ENCODE measurements at places on chromosomes 11 and 22.
A peak's percentile ranks its signal among the peaks of the same experiment; 100 is the strongest.

- DNase-seq = peak; percentile 36
These were observed 537.4 kb upstream of the B3GAT1 start for GRCh38 chr11:134949121-134950090.

DNA sequence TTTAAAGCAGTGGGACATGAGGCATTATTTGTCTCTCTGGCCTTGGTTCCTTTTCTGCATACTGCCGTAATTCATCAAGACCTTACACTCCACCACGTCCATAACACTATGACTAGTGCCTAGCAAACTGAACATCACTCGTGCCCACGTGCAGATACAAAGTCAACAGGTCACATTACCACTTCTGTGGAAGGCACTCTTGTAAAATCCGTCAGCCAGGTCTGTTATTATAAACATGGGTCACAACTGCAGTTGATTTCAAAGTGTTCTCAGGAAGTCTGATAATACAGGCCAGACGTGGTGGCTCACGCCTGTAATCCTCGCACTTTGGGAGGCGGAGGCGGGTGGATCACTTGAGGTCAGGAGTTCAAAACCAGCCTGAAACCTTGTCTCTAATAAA, 14.1 kb downstream of the VSIG10L2 start:
- DNase-seq = no peak

DNA sequence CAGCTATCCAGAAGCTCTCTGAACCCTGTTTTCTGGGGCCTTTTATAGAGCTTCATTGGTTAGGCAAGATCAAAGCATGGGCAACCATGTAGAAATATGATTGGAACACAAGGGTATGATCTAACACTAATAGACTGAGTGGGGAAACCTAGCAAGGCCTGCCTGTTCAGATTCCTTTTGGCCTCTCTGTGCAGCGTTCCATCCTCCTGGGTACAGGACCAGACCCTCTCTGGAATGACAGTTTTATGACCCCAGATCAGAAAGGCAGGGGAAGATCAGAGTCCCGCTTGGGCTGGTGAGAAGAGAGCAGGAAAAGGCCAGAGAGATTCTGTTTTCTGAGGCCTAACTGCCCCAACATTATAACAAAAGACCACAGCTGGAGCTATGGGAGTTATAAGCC, 36.7 kb upstream of the VWA5A start:
- no peak for DNase-seq

DNA sequence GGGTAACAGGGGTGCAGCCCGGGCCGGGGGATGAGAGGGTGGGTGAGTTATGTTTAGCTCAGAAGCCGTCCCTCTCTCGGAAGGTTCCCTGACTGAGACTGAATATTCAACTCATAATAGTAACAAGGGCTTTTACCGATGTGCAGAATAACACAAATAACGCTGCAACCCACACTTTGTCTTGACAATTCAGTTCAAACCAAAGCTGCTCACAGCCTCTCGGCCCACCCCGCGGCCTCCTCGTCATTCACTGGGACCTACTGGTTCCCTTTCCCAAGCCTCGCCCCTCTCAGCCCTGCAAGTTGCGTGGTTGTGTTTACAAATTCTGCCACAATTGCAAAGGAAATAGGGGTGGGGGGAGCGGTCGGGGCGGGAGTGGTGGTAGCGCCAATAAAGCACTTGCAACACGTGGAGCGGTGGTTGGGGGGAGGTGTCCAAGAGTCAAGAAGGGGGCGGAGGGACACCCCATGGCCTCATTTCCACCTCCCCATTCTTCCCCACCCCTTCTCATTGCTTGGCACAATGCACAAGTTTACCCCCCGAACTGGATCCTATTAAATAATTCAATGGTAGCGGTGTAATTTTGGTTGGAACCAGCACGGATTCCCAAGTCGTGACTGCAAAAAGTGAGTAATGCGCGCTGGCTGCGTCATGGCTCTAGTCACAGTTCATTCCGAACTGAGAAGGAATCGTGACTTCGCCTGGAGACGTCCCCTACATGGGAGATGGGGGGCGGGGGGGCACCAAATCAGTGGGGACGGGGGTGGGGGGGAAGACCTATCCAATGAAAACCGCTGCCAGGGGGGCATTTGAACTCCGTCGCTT, 102.0 kb upstream of the HSD17B12 start:
- DNase-seq = peak; percentile 39

GRCh38 chr22:47944941-47945340, 1182.5 kb downstream of the TBC1D22A start:
- DNase-seq = no peak
